ENCODE measurements at places on chromosomes 5 and 9. TPM values are rescaled to one million over a fixed set of nuclear protein-coding genes. Genes with fewer than 3 reads are reported as not detected.

KIF4B gene
- total RNA-seq: 0.05 TPM

HTR4 gene
- not detected for total RNA-seq

NNT gene
- total RNA-seq: 554 TPM

SH2D3C gene
- total RNA-seq: 18.3 TPM

C1QTNF2 gene
- total RNA-seq: 1.3 TPM

TAS2R1 gene
- not detected for total RNA-seq

ACOT12 gene
- not detected for total RNA-seq

Measured in left ventricle myocardium superior (tissue), 1 donor.